ENCODE measurements at places on chromosomes 2 and 18. TPM values are rescaled to one million over a fixed set of nuclear protein-coding genes. Genes with fewer than 3 reads are reported as not detected.

DNA sequence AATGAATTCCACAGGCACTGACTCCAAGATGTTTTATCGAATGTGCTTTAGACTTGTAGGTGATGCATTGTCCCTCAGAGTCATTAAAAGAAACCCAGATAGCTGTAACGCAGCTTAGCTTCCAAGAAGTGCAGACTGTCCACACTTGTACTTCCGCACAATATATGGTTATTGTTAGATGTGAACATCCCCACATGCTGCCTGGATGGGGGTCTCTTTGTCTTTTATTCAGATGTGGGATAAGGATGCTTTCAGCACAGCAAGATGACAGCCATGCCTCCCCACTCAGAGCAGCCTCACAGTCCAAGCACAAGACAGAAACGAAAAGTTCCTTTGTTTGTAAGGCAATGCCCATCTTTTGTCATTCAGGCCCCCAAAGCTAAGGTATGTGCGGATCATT lies 416.6 kb downstream of the HRH4 start:
- DNase-seq, result no peak

DNA sequence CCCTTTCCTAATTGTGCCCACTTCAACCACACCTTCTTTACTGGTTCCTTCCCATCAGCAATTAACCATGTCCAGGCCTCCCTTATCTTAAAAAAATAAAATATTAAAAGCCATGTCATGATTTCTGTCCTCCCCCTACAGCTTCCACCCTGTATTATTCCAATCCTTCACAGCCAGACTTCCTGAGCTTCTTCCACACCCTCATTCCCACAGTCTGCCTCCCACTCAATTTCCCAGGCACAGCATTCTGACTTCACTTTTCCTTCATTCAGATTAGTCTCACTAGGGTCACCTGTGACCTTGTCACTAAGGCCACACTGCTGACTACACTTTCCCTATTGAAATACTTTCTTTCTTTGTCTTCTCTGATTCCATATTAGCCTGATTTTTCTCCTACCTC lies 159.4 kb downstream of the DIS3L2 start:
- DNase-seq, result no peak

DNA sequence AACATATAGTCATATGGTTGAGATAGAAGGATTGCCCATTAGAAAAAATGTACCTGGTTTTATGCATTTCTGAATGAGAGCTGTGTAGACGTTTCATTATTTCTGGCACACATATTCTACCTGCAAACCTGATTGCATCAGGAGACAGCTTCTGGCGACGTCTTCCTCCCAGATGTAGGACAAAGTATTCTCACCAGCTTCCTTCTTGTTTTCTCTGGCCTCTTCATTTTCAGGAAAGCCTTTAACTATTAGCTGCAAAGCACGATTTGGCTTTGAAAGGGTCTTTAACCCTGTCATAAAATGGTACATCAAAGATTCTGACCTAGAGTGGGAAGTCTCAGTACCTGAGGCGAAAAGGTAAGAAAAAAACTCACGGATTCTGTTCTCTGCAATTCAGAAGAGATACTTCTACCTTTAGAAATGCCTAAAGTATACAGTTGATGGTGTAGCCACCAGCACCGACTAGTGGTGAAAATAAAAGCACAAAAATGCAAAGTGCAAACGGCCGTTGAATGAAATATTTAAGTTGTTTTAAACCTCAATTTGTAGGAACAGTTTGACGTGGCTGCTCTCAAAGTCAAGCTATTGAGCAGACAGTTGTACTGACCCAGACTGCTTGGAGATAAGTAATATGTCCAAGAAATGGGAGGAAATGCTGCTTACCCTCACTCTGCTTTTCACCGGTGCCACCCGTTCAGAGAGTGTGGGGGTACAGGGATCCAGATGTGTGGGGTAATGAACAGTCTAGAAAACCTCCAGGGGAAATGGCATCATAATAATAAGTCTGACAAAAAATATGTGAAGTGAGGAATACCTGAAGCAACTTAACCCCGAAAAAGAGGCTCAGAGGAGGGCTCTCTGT lies 20.2 kb downstream of the IL18RAP start:
- no peak for DNase-seq

- no peak for DNase-seq
Observed at GRCh38 chr18:70650878-70651277, 362.0 kb downstream of the SOCS6 start.

Gene GCC2
- total RNA-seq, result 25.8 TPM

- no peak for DNase-seq
Observed at GRCh38 chr2:188291617-188292347, at the start of gene GULP1. TSS of gene GULP1 (plus strand) at chr2:188291874. CDS start at chr2:188477703, 185,829 bp downstream.

Data from epithelial cell of proximal tubule (primary cell).